Pancreas (tissue), 10 donors: ENCODE measurements at places on chromosomes 3 and 15.

GRCh38 chr15:68421115-68421551 lies 10.8 kb downstream of the ITGA11 start:
- peak; percentile 58 for DNase-seq

DNA sequence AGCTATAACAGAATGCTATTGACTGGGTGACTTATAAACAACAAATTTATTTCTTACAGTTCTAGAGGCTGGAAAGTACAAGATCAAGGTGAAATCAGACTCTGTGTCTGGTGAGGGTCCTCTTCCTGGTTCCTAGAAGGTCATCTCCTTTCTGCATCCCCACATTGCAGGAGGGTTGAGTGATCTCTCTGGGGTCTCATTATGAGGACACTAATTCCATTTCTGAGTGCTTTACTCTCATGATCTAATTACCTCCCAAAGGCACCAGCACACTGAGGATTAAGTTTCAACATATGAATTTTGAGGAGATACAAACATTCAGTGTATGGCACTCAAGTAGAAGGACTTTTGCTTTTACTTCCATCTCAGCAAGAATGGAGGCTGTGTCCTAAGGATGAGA lies 534.1 kb upstream of the KCNMB2 start:
- no peak for DNase-seq

GRCh38 chr3:19264424-19264823 lies 116.1 kb downstream of the KCNH8 start:
- no peak for DNase-seq

GRCh38 chr3:65005486-65005885 lies 317.7 kb upstream of the ADAMTS9 start:
- no peak for DNase-seq

- DNase-seq = peak; percentile 76
Observed at GRCh38 chr15:52078876-52079700, 33.5 kb downstream of the BCL2L10 start.
